Fibroblast of skin of scalp (primary cell): ENCODE measurements at places on chromosomes 2 and 18.
A peak's percentile ranks its signal among the peaks of the same experiment; 100 is the strongest.

DNA sequence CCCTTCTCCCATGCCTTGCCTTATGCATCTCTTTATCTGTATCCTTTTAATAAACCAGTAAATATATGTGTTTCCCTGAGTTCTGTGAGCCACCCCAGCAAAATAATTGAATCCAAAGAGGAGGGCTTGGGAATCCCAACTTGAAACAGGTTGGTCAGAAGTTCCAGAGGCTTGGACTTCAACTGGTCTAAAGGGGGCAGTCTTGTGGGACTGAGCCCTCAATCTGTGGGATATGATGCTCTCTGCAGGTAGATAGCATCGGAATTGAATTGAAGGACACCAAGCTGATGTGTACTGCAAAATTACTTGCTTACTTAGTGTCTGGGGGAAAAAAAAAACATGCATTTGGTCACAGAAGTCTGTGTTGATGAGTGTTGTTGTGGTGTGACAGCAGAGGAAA lies 1033.5 kb upstream of the TMEFF2 start:
- no peak for DNase-seq

DNA sequence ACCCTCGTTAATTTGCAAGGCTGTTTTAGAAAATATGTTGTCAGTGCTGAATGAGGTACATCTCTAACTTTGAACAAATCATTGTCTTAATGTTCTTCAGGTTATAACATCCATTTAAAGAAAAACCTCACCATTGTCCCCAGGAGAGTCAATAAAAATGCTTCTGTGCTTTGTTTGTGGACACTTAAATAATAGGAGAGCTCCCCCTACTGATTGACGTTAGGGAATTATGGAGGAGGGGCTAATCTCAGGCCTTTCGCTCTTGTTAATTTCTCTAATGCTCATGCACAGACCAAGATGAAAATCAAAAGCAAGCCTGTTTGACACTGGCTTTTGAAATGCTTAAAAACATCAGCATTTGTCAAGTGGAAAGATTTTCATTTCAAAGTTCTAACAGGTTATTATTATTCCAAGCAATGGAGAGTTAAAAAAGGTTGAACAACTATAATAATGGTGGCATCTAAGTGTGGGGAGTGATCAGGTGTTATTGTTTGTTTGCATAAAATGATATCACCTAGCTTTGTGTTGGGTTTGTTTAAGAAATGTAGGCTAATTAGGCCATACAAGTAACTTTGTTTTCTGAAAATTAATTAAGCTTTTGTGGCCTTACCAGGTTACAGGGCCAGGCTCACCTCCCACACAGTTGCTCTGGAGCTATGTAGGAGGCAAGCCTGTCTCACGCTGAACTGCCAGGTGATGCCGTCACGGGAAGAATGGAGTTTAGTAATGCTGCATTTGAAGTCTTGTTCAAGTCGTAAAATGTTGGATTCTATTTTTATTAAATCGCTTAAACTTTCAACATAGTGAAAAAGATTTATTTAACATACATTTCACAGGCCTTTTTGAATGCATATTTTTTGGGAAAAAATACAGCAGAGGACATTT lies 51.7 kb upstream of the SMIM21 start:
- DNase-seq: peak; percentile 72

GRCh38 chr2:78992807-78993517 lies 32.5 kb upstream of the REG3G start:
- DNase-seq: no peak

- DNase-seq: peak; percentile 17
Measured at GRCh38 chr2:182666674-182667314, 49.3 kb upstream of the DNAJC10 start.

DNA sequence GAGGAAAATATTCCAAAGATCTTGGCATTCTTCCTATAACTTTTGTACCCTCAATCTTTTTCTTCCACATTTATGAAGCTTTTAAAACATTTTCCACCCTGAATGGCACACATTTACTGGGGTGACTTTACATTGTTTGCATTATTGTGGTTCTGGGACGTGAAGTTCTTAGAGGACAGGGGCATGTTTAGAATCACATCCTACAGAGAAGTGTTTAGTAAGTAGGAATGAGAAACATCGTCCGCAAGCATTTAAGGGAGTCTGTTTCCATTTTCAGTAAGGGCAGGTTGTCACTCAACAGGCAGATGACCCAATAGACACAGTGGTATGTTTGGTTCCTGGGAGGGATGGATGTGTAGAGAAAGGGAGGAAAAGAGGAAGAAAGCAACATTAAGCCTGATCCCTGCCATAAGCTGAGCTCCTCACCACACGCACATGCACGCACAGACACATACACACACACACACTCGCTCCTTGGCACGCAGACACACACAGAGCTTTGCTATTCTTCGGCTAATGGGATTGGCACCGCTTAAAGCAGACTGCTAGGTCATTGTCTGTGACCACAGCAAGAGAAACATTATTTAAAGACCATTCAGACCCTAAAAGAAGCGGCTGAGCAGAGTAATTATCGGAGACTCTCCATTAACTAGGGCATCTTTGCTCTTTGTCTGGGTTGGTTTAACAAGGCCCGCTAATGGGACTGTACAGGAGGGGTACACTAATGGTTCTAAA lies 14.2 kb upstream of the PLEKHM3 start:
- peak; percentile 58 for DNase-seq
